NCI-H524 treated with DMSO at 0.1 percent for 48 hours (cell line): ENCODE measurements at places on chromosomes 12 and 14.

- no peak for DNase-seq
Measured at GRCh38 chr12:42611571-42612230, 22.2 kb upstream of the PRICKLE1 start.

DNA sequence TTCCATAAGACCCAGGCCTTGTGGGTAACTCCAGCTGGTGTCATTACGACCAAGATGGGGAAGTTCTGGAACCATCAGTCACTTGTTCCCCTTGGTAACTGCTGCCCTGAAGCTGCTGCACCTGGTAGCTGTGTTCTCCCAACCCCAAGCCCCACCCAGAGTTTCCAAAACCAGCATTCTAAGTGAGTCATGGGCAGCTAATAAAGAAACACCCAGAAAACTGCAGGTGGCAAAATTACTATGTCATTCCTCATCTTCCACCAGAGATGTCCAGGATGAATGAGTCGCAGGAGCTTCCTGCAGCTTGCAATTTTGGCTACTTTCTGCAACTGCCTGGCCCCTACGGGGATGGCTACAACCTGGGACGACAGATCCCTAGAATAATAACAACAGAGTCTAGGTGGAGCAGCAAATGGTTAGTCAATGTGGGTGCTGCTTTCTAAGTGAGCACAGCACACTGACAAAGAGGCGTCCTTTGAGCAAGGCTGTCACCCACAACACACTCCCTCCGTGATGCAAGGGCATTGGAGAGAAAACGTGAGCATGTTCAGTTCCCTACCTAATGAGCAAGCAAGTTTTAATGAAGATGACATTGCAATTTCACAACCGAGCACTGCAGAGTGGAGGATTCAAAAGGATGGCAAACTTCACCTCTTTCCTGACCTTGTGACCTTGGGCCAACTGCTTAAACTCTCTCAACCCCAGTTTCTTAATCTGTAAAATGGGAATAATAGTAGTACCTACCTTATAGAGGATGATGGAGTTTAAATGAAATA, 301.4 kb upstream of the NOS1 start:
- DNase-seq = no peak

DNA sequence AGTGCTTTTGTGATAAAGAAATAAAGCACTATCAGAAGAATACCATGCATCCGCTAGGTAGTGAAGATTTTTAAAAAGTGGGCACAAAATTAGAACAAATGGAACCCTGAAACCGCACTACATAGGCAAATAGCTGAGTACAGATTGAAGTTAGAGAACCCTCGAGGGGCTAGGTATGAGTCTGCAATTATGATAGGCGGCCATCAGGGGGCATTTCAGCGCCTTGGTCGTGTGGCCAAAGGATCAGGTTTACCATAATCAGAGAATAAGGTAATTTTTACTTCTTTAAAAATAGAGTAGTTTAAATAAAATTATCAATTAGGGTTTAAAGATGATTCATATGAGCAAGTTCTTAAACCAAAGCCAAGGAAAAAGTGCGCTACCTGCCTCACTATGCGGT, 129.8 kb downstream of the TMX1 start:
- no peak for DNase-seq

GRCh38 chr12:57461917-57462250, 2.3 kb downstream of the GLI1 start:
- no peak for DNase-seq

- DNase-seq = peak; percentile 22
Measured at GRCh38 chr14:50717811-50718210, 49.7 kb upstream of the SAV1 start.

DNA sequence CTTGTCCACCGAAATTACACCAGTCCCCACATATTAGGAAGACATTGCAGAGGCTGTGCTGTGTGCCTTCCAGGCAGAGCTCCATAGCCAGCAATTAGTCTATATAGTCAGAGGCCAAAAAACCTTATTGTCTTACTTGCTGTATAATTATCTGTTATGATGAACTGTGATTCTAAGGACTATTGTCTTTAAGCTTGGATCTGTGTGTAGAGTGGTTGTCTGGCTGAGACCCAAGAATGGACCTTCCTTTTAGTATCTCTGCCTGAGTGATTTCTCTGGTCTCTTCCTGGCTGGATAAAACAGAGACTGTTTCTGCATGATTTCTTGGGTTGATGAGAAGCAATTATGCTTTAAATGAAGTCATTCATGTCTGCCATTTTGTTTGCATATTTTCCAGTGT, 465.3 kb downstream of the PRKD1 start:
- no peak for DNase-seq

- DNase-seq = no peak
Measured at GRCh38 chr14:91402348-91402747, 15.3 kb downstream of the CCDC88C start.

DNA sequence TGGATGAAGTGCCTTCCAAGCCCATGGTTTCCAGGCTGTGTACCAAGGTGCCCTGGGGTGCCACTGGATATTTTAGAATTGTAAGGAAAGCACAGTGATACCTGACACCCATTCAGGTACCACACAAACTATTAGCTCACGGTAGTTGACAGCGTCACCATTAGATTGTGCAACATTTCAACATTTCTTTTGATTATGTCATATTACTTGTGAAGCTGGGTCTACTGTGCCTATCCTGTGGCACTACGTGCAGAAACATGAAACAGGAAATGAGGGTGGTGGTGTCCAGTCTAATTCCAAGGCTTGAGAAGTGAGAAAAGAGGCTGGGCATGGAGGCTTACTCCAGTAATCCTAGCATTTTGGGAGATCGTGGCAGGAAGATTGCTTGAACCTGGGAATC, 75.5 kb upstream of the CPM start:
- no peak for DNase-seq

- no peak for DNase-seq
Measured at GRCh38 chr14:88137327-88137726, 132.4 kb downstream of the GPR65 start.

DNA sequence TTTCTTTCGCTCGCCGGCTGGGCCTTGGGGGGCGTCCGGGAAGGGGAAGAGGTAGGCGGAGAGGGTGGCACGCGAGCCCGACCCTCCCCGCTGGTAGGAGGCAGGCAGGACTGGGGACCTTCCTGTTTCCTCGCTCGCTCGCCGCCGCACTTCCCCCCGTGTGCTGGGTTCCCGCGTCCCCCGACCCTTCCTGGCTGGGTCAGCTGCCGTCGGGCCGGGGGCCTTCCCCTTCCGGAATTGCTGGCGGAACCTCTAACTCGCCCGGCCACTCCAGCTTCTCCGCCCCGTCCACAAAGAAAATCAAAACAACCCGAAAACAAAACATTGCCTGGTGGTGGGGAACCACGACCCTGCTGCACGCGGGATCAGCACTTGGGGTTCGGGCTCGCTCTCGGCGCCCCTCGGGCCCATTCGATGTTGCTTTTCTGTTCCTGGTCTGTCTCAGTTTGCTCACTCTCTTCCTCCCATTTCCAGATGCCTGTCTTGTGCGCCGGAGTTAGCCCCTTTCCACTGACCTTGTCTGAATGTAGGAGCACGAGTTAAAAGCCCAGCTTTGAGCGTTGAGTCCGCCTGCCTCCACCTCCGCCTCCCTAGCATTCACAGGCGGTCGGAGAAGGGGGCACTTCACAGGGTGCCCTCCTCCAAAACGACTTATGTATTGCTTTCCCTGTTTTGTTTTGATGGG, 581 bp downstream of the PAPOLA start:
- DNase-seq = no peak

DNA sequence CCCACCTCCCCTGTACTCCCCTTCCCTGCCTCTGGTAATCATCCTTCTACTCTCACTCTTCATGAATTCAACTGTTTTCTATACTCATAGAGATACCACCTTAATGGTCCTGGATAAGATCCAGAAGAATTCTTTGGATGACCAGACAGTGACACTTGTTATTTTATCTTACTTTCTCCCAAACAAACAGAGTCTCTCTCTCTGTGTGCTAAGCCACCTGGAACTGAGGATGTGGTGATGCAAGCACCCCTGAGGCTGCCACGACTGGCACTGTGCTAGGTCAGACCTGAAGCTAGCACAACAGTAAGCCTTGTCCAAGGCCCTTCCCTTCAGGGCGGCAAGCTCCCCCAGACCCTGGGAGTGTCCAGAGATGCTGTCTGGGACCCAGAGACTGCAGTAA, 250.2 kb downstream of the C12orf50 start:
- DNase-seq = no peak

DNA sequence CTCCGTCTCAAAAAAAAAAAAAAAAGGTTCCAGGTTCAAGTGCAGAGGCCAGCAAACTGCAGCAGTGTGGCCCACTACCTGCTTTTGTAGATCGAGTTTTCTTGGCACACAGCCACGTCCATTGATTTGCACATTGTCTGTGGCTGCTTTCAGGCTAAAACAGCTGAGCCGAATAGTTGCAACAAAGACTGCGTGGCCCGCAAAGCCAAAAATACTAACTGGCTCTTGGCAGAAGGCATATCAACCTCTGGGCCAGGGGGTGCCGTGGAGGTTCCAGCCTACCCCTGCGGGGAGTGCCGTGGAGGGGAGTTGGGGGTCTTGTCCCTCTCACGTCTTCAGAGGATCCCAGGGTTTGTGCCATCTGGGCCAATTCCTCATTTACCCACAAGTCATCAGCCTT, 170.1 kb downstream of the ADGRD1 start:
- no peak for DNase-seq

GRCh38 chr14:32934881-32935633, 3.6 kb upstream of the NPAS3 start:
- DNase-seq = no peak

- no peak for DNase-seq
Measured at GRCh38 chr12:28899951-28900350, 249.1 kb upstream of the FAR2 start.

- no peak for DNase-seq
Measured at GRCh38 chr14:100078997-100079725, 13.9 kb downstream of the EVL start.

GRCh38 chr14:95537298-95538089, 2.6 kb downstream of the GLRX5 start:
- no peak for DNase-seq

GRCh38 chr12:674272-674781, 11.1 kb upstream of the NINJ2 start:
- DNase-seq = no peak

DNA sequence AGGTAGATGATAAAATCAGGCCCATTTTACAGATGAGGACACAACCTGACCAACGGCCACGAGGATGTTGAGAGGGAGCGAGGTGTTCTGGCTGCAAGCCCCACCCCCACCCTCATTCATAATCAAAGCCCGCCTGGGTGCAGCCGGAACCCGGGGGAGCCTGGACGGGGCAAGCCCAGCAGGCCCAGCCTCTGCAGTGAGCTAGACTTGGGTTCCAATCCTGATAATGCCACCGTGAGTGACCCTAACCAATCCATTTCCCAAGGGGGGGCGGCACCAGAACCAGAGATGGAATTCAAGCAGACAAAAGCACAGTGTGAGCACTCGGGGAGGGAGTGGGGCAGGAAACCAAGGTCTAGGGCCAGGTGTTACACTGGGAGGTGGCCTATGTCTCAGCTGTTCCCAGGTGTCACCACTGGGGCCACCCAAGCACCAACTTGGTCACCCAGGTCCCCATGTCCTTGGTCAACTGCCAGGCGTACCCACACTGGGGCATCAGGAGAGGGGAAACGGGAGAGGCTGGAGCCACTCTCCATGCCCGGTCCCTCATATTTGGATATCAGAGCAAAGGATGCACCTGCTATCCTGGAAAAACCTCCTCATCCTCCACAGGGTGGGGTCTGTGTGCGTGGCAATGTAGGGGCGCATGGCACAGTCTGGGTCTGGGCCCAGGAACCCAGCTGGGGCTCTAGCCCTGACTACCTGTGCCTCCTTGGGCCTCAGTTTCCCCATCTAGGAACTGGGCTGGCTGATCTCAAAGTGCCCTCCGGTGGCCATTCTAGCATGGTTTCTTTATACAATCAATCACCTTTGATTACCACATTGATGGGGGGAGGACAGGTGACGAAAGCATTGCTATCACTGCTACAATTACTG, 58.4 kb downstream of the FAM222A start:
- DNase-seq = no peak

- no peak for DNase-seq
Measured at GRCh38 chr12:128807161-128807724, 16.5 kb downstream of the SLC15A4 start.

- no peak for DNase-seq
Measured at GRCh38 chr12:56546680-56547079, 25.1 kb downstream of the RBMS2 start.
